ENCODE measurements at places on chromosomes 1 and 21. TPM values are rescaled to one million over a fixed set of nuclear protein-coding genes. Genes with fewer than 3 reads are reported as not detected.

Gene ZNF648
- 0.31 TPM for total RNA-seq

Gene TMEM82
- not detected for total RNA-seq

Gene C1QB
- 4.8 TPM for total RNA-seq

Gene MPL
- total RNA-seq: not detected

All from occipital lobe (tissue), 3 donors.